ENCODE measurements at places on chromosomes 5 and 9. TPM values are rescaled to one million over a fixed set of nuclear protein-coding genes. Genes with fewer than 3 reads are reported as not detected.

BNC2 gene
- total RNA-seq: 18.9 TPM

MAML1 gene
- total RNA-seq: 3.4 TPM

GRXCR2 gene
- total RNA-seq: not detected

FAM221B gene
- total RNA-seq: not detected

RNF183 gene
- not detected for total RNA-seq

ZNF462 gene
- total RNA-seq: 8.6 TPM

PCDHA9 gene
- total RNA-seq: under 0.01 TPM

NTNG2 gene
- total RNA-seq: 0.96 TPM

WDR31 gene
- total RNA-seq: 1.3 TPM

FGD3 gene
- not detected for total RNA-seq

MSX2 gene
- 1.1 TPM for total RNA-seq

ACTBL2 gene
- 0.19 TPM for total RNA-seq

PCDHGB1 gene
- total RNA-seq: 0.38 TPM

PLCXD3 gene
- under 0.01 TPM for total RNA-seq

C6 gene
- total RNA-seq: under 0.01 TPM

LRRC19 gene
- total RNA-seq: not detected

LCN15 gene
- total RNA-seq: not detected

PCDHA3 gene
- 0.19 TPM for total RNA-seq

OR13C4 gene
- total RNA-seq: not detected
